ENCODE measurements at places on chromosomes 5 and 9.
A peak's percentile ranks its signal among the peaks of the same experiment; 100 is the strongest.

DNA sequence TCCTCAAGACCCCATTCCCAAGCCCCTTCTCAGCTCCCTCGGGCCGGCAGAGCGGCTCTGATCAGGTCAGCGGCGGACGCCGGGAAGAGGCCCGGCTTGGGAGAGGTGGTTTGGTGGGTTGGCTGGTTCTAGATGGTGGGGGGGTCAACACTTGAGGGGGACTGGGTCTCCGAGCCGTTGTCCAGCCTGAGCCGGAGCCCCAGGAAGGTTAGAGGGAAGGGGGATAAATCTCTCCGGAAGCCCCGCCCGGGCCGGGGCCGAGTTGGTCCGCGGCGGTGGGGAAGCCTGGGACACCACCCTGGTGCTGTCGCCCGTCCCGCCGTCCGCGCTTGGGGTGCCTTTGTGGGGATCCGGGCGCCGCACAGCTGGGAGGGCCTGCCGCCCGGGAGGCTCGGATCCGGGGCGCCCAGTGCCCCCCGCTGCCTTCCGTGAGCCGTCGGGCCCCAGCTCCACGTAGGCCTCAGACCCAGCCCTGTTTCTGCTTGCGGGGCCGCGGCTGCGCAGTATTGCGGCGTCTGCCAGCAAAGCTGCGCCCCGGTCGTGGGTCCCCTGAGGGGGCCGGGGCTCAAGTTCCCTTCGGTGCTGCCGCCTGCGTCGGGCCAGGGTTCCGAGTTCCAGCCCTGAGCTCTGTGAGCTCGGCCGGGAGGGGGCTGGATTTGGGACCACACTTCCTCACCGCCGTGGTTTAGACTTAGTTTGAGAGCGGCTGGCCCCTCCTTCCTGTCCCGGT, 542 bp upstream of the TRIM52 start:
- peak; percentile 62 for DNase-seq

GRCh38 chr5:52758014-52758413, 29.7 kb upstream of the ITGA1 start:
- no peak for DNase-seq

DNA sequence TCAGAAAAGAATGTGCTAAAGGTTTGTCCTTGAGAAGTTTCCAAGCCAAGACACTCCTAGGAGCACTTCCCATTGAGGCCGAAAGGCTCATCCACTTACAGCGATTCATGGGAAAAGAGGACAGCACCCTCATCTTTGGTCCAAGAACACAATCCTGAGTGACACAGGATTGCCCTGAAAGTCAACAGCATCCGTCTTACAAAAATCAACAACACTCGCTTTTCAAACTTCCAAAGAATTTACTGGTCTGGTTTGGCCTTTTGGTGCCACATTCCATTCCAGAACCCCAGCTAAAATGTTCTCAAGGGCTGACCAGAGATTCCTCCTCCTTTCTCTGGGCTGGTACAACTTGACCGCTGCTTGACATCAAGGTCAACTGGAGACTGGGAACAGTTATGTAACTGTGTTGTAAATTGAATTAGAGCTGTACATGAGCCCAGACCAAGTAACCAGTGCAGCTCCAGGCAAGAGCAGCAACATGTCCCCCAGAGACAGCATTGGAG, 415.8 kb upstream of the PIK3R1 start:
- DNase-seq = peak; percentile 53

DNA sequence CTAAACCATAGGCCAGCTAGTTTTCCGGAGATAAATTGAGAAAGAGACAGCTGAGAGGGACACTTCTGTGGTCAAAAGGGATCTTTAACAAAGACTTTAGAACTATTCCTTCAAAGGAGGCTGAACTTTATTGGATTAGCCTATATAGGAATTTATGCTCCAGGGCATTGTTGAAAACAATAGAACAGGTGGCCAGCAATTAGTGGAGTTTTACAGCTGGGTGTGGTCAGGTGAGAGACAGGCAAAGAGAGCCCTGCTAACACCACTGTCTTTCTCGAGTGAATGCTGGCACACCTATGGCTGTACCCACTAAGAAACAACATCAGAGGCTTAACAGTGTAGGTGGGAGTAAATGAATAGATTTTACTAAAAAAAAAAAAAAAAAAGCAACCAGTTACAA, 16.7 kb upstream of the TLR4 start:
- no peak for DNase-seq

- DNase-seq = no peak
Observed at GRCh38 chr5:173886150-173886549, 2.0 kb upstream of the CPEB4 start.

GRCh38 chr5:154593071-154593470, 115.0 kb upstream of the HAND1 start:
- DNase-seq = peak; percentile 83

DNA sequence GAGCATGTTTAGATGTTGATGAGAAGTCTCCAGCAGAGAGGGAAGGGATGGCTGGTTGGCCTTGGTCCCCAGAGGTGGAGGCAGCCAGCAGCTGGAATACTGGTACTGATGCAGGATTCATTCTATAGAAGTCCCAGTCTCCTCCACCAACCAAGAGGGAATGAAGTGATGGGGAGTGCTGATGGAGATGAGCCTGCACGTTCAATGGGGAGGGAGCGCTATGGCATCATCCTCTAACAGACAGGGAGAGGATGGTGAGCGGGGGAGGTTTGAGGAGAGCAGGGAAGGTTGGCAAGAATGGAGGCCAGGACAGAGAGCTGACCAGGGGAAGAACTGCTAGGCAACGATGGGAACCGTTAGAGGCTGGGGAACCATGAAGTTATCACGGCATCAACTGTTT, 159.8 kb upstream of the MVB12B start:
- no peak for DNase-seq

DNA sequence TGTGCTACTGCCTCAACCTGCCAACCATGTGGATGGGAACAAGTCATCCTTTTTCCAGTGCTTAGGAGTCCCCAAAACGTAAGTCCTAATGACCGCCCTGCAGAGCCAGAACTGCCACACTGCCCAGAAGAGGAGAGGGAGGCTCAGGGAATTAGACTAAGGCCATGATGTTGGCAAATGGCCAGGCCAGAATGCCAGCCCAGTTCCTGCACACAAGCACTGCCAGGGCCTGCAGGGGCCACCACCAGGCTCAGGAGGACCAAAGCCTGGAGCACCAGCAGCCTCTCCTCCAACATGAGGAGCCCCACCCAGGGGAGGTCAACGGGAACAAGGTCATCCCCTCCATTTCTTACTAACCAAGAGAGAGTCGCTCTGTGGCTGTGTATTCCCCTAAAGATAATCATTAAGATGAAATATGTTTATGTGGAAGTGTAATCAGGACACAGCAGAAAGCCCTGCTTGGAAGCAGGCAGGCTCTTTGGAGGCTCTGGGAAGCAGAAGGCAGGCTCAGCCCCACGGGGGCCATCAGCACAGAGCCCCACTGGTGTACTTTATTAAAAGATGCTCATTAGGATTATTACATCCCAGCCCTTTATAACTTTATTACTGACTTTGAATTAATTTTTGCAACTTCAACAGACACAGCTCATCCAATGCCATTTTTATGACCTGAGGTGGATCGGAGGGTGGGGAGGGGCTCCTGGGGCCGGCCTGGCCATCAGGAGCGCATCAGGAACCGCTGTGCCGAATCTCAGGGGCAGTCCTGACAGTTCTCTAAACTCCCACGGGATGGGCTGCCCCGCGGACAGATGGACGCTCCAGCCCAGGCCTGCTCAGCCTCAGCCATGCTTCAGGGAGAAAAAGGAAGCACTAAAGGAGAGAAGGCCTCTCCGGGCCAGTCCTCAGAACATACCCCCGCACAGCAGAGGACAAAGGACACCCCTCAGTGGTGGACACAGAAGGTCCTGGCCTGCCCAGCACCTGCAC, 127.0 kb downstream of the ADAMTS2 start:
- no peak for DNase-seq

DNA sequence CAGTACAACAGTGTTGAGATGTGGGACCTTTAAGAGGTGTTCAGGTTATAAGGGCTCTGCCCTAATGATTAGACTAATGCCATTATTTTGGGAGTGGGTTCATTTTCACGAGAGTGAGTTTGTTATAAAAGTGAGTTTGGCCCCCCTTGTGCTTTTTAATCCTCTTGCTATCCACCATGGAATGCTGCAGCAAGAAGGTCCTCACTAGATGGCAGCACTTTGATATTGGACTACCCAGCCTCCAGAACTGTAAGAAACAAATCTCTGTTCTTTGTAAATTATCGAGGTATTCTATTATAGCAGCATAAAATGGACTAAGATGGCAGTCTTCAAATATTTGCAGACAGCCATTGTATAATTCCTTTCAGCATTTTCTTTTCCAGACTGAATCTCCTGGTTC, 212.4 kb downstream of the LRRC70 start:
- DNase-seq = no peak

DNA sequence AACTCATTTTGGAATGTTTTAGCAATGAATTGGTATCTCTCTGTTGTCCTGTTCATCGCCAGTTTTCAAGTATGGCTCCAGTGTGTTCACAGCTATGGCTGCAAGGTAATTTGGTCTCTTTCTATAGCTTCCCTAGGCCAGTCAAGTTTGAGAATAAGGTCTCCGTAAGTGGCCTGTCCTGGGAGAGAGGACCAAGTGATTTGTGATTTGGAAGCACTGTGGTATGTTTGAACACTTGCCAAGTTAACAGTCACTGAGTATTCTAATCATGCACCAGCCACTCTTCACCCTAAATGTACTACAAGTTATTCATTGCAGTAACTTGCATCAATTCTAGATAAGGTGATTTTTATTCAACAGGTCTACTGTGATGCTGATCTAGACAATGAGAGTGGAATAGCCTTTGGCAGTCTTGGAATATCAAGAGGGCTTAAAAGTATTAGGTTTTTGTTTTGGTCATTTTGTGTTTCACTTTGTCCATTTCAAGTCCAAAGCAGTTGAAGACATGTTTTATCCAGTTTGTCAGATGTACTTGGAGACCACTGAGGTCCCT, 41.1 kb downstream of the G3BP1 start:
- peak; percentile 43 for DNase-seq

GRCh38 chr9:3528451-3528850, 2.6 kb upstream of the RFX3 start:
- no peak for DNase-seq

DNA sequence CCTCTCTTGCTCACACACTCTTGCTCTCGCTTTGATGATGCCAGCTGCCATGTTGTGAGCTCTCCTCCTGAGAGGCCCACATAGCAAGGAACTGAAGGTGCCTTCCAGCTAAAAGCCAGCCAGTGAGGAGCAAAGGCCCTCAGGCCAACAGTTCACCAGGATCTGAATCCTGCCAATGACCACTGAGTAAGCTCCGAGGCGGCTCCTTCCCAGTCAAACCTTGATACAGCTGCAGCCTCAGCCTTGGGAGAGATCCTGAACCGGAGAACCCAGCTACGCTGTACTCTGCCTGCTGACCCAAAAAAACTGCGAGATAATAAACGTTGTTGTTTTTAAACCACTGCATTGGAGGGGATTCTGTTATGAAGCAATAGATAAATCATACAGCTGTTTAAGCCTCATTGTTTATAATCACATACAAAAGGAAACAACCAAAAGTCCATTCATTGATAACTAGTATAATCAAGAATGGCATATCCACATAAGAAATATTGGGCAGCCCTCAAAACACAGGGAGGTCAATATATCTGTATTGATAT, 49.0 kb upstream of the IFNK start:
- no peak for DNase-seq

DNA sequence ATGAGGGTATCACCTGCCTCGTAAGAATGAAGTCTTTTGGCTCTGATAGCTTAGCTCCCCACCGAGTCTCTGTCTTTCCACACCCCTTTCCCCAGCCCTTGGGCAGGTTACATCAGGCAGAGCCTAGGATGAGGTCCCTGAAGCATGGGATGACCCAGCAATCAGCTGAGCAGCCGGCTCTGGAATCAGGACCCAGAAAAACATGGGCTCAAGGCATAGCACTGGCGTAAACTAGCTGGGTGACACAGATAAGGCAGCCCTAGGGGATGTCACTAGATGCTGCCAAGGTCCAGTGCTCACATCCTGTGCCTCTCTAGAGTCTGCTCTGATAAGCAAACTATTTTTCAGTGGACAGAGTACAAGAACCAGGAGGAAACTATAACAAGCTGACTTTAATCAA, 26.6 kb downstream of the IDNK start:
- no peak for DNase-seq

DNA sequence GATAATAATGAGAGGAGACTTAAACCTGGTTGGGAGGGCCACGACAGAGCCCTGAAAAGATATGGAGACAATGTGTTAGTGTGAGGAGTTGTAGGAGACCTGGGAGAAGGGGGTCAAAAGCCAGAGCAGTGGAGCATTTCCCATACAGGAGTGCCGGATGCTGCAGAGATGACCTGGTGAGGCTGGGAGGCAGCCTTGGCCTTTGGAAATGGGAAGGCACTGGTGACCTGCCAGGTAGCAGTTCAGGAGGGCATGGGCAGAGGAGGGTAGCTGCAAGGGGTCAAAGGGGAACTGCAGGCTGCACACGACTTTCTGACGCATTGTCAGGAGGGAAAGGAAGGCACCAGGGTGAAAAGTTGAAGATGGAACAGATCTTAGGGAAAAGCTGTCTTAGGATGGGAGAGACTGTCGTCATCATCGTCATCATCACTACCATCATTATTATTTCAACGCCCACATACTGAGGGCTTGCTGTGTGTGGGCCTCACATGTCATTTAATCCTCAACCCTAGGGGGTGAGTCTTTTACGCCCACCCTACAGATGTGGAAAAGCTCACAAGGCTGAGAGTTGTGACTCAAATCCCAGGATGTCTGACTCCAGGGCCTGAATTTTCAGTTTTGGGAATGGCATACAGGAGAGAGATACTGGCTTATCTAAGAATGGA, 13.3 kb downstream of the ARAP3 start:
- no peak for DNase-seq

- no peak for DNase-seq
Observed at GRCh38 chr9:131545003-131545785, at the start of gene PRRT1B. Gene PRRT1B (plus strand): TSS chr9:131545523. CDS start chr9:131545616, 93 bp downstream.

DNA sequence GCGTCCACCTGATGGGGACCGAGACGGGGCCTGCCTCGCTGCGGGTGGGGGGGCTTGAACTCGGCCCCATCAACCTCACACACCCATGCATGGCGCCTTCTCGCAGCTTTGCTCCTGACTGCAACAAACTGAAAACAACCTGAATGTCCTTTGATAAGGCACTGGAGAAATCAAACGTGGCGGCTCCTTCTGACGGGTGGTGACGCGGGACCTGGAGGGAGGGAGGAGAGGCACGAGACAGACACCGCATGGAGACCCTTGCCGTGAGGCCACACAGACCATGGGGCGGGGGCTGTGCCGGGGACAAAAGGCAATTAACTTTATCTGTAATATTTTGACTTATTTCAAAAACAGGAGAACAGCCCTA, 48.6 kb downstream of the NACC2 start:
- no peak for DNase-seq

- DNase-seq = peak; percentile 66
Observed at GRCh38 chr9:116572095-116572748, 114.9 kb upstream of the TRIM32 start.

GRCh38 chr9:113231701-113232100, 10.4 kb downstream of the SLC31A1 start:
- DNase-seq = no peak

GRCh38 chr5:90338712-90339372, 70.7 kb downstream of the CETN3 start:
- no peak for DNase-seq

GRCh38 chr9:99011161-99011709, 67.5 kb downstream of the COL15A1 start:
- peak; percentile 55 for DNase-seq

All from fibroblast of lung (primary cell).